ENCODE measurements at places on chromosomes 5 and 9.
A peak's percentile ranks its signal among the peaks of the same experiment; 100 is the strongest.

DNA sequence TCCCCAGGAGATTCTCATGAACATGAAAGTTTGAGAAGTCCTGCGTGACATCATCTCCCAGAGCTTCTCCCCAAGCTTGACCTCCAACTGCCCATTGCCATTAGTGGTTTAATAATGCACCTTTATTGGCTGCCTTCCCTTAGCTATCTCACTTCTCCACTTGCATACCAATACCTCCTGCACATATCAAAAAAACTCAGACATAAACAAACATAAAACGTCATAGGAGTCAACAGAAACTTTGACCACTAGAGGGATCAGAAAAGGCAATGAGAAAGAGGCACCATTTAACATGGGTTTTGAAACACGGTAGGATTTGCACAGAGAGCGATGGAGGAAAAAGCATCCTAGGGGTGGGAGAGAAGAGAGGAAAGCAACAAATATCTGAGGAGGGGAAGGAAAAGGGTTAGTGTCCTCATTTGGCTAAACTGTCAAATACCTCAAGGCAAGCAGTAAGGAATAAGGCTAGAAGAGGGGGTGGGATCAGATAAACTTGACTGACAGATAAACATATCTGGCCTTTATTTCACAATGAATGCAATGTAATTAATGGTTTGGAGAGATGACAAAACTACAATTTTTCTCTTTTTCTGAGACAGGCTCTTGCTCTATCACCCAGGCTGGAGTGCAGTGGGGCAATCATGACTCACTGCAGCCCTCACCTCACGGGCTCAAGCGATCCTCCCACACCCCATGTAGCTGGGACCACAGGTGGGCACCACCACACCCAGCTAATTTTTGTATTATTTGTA lies 27.0 kb downstream of the GNAQ start:
- no peak for DNase-seq

DNA sequence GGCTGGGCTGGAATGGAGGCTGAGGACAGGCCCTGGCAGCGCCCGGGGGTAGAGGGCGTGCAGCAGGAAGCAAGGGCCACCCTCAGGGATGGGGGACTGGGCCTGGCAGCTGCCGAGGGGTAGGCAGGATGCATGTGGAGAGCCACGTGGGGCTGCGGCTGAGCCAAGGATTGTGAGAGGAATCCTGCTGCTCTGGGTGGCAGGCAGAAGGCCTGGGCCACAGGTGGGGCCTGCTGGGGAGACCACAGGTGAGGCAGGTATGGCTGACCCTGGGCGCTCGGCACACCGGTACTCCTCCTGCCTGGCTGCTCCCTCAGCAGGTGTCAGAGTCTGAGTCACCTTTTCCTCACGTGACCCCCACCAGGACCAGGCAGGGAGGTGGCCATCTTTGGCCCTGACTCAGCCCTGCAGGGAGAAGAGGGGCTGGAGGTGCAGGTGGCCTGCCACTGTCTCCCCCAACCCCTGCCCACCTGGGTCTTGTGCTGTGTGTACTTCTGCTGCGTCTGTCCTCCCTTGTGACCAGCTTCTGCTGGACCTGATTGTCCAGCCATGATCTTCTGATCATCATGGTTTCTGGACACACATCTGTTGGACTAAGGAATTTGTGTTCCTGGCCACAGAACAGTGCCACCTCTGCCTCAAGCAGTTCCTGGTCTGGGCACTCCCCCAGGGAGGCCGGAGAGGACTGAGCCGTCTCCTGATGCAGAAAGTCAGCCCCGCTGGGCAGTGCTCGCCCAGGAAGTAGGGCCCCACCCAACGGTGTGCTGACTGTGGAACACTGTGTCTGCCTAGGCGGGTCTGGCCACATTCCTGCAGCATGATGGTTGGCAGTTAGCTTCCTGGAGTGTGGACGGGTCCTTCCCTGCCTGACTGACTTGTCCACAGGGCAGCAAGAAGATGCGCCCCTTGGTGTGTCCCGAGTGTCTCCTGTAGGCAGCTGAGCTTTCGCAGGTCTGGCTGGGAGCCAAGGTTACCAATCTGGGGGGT lies 6.4 kb downstream of the ARRDC1 start:
- DNase-seq = peak; percentile 29

DNA sequence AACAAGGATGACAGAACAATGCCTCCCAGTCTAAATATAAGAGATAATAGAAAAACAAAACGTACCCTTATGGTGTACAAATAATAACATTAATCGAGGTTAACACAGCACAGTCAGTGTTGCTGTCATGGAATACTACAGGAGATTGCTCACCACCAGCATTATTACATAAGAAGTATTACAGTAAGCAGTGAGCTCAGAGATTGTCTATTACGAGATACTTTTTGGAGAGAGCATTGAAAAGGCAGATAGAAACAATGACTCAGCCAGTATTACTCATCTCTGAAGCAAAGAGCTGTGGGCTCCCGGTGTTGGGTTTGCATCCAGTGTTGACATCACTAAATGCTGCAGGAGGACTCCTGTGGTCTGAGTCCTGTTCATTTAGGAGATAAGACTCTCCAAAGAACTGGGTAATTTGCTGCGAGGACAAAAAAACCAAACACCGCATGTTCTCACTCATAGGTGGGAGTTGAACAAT lies 191.9 kb upstream of the SEMA6A start:
- peak; percentile 56 for DNase-seq

GRCh38 chr9:129341171-129341986 lies 163.3 kb upstream of the IER5L start:
- no peak for DNase-seq

- DNase-seq = no peak
Observed at GRCh38 chr5:79846198-79846521, 144.9 kb downstream of the MTX3 start.

DNA sequence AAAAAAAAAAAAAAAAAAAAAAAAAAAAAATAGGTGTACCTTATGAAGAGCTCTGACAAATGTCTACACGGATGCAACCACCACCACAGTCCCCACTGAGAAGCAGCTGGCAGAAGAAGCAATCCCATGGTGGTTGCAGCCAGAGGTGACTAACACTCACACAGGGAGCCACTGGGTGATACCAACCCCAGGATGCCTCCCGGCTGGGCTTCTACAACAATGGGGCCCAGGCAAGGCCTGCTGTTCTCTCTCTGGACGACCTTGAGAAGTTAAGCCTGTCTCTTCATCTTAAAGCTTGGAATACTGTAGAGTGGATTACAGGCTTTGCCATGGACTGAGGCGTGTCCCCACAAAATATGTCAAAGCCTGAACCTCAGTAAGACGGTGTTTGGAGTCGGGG lies 104.1 kb downstream of the ROR2 start:
- DNase-seq = no peak

Data from activated CD4-positive, alpha-beta T cell treated with anti-CD3 and anti-CD28 coated beads, Interleukin-2, amount 50 U/mL, for 16 hours (primary cell).